ENCODE measurements at places on chromosomes 5 and 9.

DNA sequence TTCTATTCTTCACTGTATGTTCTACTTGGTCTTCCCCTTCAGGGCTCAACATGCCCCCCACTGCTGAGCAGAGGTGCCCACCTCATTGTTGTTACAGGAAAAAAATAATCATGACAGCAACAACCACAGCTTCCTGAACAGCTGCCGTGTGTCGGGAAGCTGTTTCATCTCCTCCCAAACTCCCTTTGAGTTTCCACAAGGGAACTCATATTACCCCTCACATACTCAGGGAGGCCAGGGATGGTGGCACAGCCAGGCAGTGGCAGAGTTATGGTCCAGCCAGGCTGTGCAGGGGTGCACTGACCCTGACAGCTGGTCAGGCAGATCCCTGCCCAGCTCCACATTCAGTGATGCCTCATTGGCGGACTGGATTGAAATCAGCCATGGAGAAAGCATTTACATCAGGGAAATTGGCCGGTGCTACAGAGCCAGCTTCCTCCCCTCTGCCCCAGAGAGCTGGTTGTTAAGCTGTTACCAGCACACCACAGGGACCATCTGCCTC is 37.3 kb downstream of the SARDH start:
- no peak for DNase-seq

GRCh38 chr9:134489621-134490408 is 151.8 kb upstream of the COL5A1 start:
- DNase-seq, result no peak

DNA sequence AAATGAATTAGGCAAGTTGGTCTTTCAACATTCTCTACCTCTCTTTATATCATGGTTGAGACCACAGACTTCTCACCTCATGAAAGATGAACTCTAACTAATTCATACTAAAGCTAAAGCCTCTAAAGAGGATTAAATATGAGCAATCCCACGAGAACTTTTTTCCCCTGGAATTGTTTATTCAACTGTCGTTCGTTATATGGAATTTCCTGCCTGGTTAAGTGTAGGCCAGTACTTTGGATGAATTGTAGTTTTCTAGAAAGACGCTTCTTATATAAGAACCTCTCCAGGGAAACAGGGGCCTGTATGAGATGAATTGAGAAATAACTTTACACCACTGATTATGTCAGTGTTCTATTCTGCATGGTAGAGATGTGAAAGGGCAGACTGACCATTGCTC is 42.9 kb downstream of the PDCD1LG2 start:
- no peak for DNase-seq

DNA sequence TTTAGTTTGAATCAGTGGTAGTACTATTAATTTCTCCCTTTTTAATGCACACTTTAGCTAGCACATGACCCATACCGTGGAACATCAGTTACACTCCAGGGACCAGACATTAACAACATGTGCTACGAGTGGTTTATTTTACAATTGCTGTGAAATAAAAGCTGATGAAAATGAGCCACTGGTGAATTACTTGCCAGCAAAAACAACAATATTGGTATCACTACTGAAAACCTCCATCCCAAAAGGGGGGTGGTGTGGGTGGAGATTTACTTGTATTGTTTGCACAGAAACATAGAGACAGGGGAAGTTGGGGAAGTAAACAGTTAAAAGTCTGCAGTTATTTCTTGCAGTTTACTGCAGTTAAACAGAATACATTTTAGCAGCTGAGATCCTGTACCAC is 369.6 kb upstream of the GRAMD2B start:
- no peak for DNase-seq

DNA sequence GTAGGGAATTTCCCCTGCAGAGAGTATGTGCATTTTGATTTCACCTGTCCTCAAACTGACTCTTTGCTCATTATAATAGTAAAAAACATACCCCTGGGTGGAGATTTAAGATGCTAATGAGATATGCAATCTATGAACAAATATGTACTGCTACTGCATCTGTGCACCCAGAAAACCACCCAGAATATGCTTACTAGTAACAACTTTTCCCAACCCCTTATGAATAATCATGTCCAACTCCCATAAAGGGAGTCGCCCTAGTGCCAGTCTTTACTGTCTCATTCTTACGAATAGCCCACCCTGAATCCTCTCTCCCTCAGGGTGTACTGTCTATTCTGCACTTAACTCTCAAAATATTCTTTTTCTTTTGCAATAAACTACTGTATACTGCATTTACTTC is 39.0 kb upstream of the ZFP37 start:
- DNase-seq, result no peak

- no peak for DNase-seq
Measured at GRCh38 chr5:54403885-54404416, 51.5 kb upstream of the HSPB3 start.

DNA sequence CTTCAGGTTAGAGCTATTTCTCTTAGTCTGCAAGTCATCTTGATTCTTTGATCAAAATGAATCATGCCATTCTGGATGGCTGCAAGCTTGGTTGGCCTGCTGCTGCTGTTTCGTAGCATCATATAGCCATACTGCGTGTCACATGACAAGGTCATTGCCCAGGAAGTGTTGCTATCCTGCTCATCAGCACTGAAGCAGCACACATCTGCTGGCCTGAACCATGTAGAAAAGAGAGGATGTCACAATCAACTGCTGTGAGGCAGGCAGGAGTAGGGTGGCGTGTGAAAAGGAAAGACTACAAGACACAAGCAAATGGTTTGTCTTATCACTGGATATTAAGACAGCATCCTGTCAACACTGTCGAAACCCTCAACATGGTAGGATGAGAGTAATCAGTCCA is 376.7 kb upstream of the RORB start:
- DNase-seq, result no peak

DNA sequence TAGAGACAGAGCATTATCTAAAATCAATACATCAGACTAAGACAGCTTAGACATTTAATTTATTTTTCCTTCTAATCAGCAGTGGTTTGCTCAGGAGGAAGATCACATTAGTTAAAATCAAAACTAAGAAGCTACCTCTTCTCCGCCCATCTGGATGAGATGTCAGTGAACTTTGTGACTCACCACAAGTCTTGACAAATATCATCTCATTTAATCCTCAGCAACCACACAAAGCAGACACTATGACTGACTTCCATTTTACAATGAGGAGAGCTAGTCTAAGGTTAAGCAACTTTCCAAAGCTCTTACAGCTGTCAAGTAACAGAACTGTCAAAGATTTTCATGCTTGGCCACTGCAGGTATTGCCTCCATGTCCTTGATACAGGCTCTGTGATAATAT is 289.5 kb downstream of the DEPDC1B start:
- DNase-seq, result no peak

- DNase-seq, result no peak
Measured at GRCh38 chr9:107447834-107448233, 41.7 kb downstream of the KLF4 start.

DNA sequence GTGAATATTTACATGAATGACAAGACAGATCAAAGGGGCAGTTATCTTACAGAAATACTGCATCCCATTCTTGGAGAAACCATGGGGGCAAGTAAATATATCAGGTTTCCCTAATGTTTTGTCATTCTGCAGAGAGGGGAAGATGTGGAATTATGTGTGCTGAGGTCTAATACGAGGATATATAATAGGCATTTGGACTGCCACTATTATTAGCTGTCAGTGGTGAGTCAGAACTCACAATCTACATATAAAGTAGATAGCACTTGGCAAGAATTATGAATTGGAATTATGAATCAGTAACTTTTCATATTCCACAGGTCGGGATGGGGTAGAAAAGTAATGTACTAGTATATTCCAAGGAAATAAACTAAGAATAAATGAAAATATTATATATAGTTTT is 121.7 kb downstream of the GIN1 start:
- no peak for DNase-seq

GRCh38 chr9:83274787-83275186 is 211.8 kb upstream of the RASEF start:
- DNase-seq, result no peak

GRCh38 chr5:14209836-14210235 is 66.7 kb downstream of the TRIO start:
- no peak for DNase-seq

- DNase-seq, result no peak
Measured at GRCh38 chr5:74320526-74320925, 320.0 kb downstream of the ENC1 start.

DNA sequence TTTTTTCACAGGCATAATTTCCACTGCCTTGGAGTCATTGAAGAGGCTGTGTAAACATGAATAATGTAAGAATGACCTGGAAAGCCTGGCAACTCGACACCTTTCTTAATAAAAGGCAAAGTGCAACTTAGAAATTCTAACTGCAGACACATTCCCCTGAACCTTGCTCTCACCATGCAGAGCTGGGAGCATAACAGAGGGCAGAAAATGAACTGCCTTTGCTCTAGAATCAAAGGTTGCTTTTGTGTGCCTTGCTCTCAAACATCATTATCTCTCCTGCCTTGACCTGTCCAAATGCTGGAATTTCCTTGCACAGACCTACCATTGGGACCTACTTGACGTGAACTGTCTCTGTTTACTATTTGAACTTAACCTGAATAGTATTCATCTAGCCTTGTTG is 462.0 kb upstream of the ZNF462 start:
- DNase-seq, result no peak

DNA sequence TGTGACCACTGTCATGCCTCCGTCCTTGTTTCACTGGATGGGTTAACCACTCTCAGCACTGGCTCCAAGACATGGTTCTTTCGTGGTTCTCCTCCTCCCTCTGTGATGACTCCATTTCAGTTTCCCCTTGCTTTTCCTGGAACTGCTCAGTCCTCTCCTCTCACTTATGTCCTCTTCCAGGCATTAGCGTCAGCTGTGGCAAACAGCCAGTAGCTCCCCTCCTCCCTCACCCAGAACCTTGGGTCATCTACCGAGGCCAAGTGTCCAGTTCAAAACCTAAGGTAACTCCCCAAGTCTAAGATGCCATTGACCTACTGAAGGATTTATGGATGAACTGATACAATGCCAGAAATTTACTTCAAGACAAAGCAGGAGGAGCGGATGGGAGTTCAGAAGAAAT is 9.8 kb upstream of the CORO2A start:
- no peak for DNase-seq

GRCh38 chr9:84997472-84997871 is 327.9 kb downstream of the NTRK2 start:
- DNase-seq, result no peak

DNA sequence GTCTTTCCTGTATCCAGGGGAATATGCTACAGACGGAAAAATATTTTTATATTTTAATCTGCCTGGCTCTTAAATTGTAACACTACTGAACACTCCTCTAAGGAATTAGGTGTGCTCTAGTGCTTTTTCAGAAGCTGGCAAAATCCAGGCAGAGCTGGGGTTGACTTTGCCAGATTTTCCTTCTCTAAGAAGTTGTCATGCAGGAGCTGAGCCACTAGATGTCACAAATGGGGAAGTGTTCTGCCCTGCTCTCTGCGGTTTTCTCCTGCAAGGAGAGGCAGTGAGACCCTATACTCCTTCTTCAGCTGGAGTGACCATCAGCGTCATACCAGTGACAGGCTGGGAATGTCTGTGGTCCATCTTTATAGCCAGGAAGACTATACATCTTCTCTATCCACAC is 112.5 kb downstream of the HAPLN1 start:
- DNase-seq, result no peak

GRCh38 chr5:163889369-163889768 is 383.9 kb downstream of the MAT2B start:
- no peak for DNase-seq

DNA sequence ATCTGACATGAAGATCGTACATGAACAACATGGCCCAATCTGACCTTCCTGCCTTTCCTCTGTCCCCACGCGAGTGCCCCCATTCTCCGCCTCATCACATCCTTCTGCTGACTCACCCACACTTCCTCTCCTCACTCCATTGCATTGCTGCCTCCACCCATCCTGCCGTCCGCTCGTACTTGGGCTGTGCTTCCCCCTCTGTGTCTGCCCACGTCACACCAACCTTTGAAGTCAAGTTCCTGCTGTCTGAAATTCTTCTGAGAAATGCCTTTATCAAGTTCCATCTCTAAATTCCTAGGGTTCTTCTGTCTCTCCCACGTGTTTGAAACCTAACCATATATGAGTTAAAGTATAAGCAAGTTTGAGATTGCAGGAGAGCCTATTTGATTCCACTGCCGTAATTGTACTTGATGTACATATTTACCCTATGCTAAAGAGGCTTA is 18.0 kb upstream of the STARD4 start:
- DNase-seq, result peak; percentile 72

- DNase-seq, result no peak
Measured at GRCh38 chr9:111807197-111807596, 12.5 kb upstream of the SHOC1 start.

DNA sequence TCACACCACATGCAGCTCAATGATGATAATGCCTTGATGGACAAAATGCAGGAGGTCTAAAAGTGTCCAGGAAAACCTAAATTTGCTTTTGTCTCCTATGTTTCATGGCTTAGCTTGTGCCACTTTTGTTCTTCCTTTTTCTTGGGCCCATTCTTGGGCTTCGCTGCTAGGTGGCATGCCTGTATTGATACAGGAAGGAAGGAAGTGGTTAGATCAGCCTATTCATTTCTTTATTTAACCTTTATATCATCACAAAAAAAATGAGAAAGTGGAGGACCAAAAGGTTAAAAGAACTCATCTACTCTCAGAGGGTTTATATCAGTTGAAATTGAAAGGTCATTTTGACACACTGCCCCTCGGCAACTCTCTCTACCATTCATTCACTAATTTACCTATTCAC is 260.2 kb downstream of the ARHGAP26 start:
- DNase-seq, result no peak

GRCh38 chr5:65971643-65972042 is 45.3 kb downstream of the ERBIN start:
- DNase-seq, result no peak

DNA sequence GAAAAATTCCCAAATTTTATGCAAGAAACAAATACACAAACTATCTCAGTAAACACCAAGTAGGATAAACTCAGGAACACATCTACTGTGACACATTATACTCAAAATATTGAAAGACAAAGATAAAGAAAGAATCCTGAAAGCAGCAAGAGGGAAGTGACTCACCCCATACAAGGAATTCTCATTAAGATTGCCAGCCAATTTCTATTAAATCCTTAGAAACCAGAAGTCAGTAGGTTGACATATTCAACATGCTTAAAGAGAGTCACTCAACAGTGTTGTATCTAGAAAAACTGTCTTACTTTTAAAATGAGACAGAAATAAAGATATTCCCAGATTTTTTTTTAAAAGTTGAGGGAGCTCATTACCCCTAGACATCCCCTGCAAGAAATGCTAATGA is 15.5 kb downstream of the SPATA31E1 start:
- no peak for DNase-seq
